GM03348 (cell line): ENCODE measurements at places on chromosomes 13 and 19.

DNA sequence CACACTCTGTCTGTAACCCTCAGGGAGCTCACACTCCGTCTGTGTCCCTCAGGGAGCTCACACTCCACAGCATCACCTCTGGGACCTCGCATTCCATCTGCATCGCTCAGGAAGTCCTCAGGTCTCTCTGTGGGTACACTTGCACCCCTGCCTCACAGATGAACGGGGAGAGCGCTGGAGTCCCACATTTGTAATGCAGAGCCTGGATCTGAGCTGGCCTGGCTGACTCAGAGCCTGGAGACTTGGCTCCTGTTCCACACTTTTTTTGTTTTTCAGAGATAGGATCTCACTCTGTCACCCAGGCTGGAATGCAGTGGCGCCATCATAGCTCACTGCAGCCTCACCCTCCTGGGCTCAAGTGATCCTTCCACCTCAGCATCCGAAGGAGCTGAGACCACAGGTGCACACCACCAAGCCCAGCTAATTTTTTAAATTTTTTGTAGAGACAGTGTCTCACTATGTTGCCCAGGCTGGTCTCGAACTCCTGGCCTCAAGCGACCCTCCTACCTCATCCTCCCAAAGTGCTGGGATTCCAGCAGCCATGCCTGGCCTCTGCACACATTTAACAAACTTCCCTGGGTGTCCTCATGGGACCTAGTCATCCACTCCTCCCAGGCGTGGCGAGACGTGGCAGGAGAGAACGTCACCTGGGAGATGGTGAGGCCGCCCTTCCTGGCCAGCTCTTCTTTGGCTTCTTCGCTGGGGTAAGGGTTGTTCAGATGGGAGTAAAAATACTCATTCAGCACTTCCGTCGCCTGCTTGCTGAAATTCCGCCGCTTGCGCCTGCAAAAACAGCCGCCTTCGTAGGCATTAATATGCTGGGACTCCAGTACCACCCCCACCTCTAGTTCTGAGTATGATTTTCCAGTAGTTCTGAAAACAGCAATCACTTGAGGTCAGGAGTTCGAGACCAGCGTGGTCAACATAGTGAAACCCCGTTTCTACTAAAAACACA is 31.0 kb downstream of the CILP2 start:
- peak; percentile 75 for DNase-seq

DNA sequence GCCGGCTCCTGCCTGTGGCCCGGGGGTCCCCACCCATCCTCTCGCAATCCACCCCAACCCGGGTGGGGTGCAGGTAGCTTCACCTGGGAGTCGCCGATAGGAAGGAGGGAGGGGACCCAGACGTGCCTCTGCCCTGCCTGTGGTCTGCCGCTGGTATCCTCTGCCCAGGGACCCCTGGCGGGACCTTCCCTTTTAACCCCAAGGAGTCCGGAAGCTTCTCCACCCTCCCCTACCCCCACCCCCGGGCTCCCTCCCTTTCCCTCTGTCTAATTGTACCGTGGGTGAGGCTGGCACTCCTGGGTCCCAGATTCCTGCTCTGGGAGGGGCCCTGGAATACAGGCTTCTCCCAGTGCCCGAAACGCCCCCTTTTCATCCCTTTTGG is at the start of gene KLK10:
TSS of gene KLK10 (minus strand) at position 166 of the 382 bp plus-strand sequence. CDS start 579 bp downstream, outside the sequence.
- no peak for DNase-seq

- no peak for DNase-seq
Observed at GRCh38 chr19:31334849-31335624, 14.2 kb downstream of the TSHZ3 start.

- no peak for DNase-seq
Observed at GRCh38 chr19:30209617-30210600, 162.3 kb upstream of the ZNF536 start.

DNA sequence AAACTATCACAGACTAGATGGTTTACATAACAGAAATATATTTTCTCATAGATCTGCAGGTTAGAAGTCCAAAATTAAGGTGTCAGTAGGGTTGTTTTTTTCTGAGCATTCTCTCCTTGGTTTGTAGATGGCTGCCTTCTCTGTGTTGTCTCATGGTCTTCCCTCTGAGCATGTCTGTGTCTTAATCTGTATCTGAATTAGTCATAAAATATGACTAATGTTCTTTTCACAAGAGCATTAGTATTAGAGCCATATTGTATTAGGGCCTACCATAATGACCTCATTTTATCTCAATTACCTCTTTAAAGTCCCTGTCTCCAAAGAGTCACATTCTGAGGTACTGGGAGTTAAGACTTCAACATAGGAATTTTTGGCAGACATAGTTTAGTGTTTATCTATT is 77.2 kb upstream of the OBI1 start:
- DNase-seq: no peak

DNA sequence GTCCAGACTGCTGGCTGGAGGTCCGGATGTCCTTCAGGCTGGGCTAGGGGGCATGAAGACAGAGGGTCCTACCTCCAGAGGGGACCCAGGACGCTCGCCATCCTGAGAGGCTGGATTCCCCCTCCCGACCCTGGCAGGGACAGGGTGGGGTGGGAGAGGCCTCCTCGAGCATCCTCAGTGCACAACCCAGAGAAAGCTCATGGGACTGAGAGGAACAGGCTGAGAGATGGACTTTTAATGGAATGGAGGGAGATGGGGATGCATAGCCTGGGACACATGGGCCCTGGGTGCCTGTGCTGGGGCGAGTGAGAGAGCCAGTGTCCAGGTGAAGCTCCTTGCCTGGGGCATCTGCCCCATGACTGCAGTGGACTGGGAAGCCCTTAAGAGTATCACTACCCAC is 3.1 kb downstream of the ACTL9 start:
- DNase-seq: no peak

DNA sequence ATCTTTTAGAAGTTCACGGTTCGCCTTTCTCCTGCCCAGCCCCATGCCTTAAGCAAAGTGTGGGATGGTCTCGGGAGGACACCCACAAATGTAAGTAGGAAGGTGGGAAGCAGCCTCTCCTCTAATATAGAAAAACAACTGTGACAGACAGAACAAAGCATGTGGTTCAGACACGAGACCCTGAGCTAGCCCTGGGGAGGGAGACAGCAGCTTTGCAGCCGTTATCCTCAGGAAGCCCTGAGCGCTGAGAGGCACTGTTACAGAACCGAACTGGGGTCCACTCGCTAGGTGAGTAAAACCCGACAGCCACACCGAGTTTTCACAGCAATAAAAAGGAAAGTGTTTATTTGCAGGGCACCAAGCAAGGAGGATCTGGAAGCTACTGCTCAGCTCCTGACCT is 210.6 kb downstream of the UQCRFS1 start:
- DNase-seq: no peak

GRCh38 chr19:8663920-8664670 is 33.7 kb downstream of the NFILZ start:
- DNase-seq: no peak

DNA sequence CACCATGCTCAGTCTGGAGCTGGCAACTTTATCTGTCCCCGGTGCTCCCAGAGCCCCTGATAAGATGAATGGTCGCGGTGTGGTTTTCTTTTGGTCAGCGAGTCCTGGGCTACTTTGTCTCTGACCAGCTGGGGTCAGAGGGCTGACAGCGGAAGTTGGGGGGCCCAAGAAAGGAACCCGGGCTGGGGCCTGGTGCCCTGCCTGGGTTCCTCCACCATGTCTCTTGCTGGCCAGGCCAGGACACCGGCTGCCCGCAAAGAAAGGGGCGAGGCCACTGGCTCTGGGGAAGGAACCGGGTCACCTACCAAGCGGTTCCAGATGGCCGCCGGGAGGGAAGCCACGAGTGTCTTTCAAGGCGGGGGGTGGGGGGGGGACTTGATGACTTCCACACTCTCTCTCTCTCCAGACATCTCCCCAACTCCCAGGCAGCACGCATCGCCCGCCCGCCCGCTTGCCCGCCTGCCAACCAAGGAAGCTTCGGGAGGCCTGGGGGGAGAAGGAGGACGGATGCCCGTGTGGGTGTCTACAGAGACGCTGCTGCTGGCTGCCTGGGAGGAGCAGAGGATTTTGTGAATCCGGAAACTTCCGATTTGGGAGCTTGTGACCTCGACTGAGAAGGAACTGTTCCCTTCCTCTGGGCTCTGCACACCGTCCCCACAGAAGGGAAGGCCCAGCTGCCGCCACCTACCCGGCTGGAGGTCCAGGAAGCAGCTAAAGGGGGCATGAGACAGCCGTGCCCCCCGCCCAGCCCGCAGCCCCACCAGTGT is 1.1 kb downstream of the PIP5K1C start:
- peak; percentile 86 for DNase-seq

GRCh38 chr13:73204952-73205351 is 146.1 kb downstream of the KLF5 start:
- DNase-seq: no peak
